ENCODE measurements at places on chromosomes 6 and 20.

DNA sequence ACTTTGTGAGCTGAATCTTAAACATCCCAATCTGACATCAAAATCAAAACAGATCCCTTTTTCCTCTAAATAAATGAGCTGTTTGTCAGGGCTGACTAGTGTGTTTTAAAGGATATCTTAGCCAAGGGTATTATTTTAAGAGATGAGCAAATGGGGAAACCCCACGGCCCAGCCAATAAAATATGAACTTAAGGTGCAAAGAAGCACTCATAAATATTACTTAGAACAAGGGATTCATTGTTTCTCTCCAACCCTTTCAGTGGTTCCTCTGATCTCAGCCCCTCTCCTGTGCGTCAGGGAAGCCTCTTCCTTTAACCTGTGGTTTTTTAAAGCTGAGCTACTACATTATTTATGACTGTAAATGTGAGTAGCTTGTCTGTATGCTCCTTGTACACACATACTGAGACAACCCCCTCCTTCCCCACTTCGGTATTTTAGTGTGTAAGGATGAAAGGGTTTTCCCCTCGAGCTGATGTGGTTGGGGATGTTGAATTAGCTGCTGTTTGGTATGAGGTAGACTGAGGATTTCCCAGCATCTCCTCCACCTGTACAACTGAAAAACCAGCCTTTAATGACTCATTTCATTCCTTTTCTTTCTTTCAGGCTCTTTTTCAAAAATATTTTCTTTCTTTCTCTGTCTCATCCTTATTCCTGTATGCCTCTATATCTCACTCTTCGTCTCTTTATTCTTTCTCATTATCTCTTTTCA is 6.5 kb downstream of the BMP5 start:
- DNase-seq, result no peak

DNA sequence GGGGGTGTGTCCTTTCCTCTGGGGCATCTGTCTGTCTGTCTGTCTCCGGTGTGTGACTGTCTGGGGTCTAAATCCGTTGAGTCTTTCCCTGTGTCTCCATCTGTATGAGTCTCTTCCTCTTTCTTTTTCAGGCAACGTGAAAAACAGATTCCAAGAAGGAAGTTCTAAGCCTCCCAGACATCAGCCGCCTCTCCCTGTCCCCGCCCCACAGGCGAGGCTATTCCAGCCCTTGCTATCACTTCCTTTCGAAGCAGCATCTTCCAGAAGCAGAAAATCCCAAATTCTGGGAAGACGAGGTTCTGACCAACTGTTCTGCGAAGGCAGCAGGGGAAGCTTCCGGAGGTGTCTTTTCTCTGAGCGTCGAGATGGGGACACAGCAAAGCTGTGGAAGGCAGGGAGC is 34.0 kb downstream of the PMEPA1 start:
- no peak for DNase-seq

DNA sequence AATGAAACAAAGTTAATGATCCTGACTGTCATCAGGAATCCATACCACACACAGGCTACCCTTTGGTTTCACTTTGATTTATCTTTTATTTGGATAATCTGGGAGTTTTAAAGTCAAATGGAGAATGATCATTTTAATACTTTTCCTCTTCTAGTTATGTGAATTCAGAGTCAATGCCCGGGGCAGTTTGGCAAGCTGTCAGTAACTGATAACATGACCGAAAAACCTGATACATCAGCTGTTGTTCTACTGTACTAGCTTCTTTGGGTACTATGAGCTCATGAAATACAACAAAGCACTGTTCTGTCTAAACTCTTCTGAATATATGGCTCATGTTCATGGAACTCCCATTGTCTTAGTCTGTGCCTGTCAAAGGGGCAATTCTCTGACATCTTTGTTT is 30.2 kb downstream of the KLHL31 start:
- no peak for DNase-seq

DNA sequence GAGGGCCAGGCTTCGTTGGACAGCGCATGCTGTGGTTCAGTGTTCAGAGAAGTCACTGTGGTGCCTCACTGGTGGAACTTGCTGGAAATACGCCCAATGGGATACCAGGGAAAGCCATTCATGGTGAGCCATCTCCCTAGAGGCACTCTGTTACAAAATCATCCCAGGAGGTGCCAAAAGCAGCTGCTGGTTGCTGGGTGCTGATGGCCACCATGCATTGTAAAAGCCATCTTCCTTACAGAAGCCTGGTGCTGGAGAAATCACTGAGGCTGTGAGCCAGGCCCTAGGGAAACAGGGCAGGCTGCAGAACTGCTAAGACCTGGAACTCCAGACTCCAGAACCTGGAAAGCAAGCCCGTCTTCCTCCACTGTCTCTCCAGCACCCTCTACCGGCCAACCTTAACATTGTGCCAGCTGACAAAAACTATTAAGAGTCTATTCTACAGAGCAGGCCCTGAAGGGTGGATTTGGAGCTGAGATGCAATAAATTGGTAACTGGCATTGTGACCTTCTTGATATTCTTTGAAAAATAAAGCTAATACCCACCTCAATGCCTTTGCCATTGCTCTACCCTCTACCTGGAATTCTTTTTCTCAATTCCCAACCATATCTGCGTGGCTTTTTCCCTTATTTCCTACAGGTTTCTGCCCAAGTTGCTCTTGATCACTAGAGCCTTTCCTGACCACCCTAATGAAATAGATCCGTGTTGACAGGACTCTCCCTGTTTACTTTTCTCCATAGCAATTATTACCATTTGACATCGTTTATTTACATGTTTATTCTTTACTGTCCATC is 18.5 kb downstream of the SNRPB start:
- no peak for DNase-seq

DNA sequence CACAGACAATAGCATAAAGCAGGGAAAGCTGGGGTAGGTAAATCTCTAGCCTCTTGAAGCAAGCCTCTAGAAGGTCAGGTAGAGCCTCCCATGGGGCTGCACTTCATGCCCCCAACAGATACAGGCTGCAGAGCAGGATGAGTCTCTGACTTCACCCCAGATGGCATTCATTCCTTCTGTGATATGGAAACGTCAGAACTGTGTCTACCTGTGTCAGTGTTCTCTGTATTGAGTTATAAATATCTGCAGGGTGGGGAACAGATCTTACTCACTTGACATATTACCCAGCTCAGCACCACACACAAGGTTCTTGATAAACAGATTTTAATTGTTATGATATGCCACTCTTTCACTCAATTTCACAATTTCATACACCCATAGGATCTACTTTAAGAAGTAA is 2.1 kb downstream of the LGSN start:
- DNase-seq, result no peak

GRCh38 chr6:38080889-38081288 is 261.4 kb downstream of the ZFAND3 start:
- no peak for DNase-seq

DNA sequence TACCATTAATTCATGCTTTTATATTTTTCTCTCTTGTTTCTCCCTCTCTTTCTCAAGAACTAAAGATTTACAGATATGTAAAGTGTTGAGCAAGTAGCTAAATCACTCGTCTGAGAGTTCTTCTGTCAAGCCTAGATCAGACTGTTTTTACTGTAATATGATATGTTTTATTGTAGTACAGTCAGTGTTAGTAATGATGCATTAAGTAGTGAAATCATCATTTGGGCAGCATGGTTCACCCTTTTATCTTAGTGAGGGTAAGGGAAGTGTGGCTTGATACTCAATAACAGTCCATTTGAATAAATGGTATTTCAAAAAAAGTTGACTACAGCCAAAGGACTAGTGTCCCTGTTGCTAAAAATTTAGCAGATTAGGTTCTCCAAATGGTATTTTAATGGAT is 9.2 kb downstream of the CYB5R4 start:
- peak; percentile 29 for DNase-seq

DNA sequence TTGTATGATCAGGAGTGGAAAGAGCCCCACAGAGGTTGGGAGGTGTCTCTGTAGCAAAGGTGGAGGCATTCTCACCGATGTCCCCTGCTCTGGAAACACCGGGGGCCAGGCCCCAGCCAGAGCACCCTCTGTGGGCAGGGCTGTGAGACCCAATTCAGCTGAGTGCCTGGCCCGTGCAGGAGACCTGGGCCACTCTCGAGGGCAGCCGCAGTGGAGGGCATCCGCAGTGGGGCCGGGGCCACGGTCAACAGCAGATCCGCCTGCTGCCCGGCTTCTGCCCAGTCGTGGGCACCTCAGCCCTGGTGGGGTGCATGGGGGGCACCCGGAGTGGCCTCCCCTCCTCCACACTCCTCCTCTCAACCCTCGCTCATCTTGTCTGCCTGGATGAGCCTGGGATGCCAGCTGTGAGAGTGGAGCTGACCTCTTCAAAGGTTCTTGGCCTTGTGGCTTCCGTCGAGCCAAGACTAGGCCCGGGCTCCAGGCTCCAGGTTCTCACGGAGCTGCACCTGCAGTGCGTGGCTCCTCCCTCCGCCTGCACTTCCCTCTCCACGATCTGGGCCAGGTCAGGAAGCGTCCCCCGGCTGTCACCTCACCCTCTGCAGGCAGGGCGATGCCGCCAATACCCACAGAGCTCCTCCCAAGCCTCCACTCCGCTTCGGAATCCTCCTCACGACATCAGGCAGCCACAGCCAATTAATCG is 134.8 kb downstream of the TAF4 start:
- no peak for DNase-seq

GRCh38 chr20:9565910-9566550 is 51.6 kb downstream of the LAMP5 start:
- no peak for DNase-seq

- no peak for DNase-seq
Measured at GRCh38 chr6:148455674-148456558, 113.3 kb downstream of the SASH1 start.

GRCh38 chr6:47743744-47744143 is 38.1 kb upstream of the OPN5 start:
- no peak for DNase-seq

GRCh38 chr20:63027221-63027921 is 20.6 kb upstream of the BHLHE23 start:
- DNase-seq, result no peak

- DNase-seq, result no peak
Measured at GRCh38 chr6:50837589-50838445, 19.1 kb downstream of the TFAP2B start.

DNA sequence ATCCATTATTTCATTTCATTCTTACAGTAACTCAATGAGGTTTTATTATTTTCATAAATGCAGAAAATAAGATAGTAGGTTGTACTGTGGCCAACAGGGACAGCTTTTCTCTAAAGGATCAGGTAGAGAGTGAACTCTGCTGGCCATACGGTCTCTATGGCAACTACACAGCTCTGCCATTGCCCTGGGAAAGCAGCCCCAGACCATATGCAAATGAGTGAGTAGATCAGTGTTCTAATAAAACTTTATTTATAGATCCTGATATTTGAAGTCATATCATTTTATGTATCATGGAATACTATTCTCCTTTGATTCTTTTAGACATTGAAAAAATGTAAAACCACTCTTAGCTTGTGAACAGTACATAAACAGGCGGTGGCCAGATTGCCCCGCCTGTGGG is 192.5 kb upstream of the RREB1 start:
- DNase-seq, result no peak

DNA sequence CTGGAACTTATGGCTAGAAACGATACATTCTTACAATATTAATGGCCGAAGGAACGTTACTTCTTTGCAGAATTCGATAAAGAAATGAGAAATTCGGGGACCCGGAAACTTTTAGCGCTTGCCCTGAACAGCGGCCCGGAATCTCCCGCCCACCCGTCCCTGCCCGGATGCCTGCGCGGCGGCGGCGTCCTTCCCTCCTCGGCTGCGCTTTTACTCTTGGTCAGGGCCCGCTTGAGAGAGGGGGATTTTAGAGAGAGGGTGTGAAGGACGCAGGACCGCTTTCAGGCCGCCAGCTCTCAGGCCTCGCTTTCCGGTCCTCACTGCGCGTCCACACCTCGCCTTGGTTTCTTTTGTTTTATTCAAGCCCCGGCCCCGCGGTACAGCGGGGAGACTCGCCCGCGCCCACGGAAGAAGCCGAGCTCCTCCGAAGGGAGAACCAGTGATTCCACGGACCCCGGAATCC is 243.7 kb downstream of the ARID1B start:
- no peak for DNase-seq

- no peak for DNase-seq
Measured at GRCh38 chr6:98974309-98974708, 26.6 kb upstream of the FBXL4 start.

DNA sequence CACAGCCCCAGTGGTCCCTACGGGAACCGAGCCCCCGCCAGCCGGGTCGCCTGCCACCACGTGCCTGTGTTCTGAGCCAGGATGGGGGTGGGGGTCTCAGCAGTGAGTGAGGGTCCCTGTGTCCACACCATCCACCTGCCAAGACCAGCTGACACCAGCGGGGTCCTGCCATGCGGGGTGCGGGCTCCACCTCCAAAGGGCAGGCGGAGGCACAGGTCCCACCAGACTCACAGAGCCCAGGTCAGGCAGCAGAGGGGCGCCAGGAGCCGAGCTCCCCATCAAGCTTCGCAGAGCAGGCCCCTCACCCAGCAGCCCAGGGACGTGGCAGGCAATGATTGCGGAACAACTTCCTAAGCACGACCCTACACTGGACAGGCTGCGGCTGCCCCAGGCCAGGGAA is 50.5 kb downstream of the KCNQ2 start:
- no peak for DNase-seq

GRCh38 chr6:46103441-46104115 is 26.2 kb upstream of the ENPP4 start:
- DNase-seq, result no peak

DNA sequence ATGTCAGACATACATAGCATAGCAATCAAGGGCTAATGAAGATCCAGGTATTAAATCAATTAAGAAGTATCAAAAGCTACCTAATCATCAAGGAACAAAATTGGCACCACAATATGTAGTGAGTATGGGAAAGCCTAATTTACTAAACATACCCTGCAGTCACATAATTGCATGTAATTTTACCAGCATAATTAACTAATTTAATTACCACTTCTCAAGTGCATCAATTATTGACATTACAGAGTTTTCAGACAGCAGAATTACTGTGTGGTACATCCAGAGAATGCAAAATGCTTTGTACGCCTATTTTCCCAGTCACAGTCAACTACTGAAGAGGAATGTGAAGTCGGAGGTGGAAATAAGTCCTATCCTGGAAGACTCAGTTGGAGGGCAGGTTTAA is 279.0 kb upstream of the ID4 start:
- DNase-seq, result no peak

DNA sequence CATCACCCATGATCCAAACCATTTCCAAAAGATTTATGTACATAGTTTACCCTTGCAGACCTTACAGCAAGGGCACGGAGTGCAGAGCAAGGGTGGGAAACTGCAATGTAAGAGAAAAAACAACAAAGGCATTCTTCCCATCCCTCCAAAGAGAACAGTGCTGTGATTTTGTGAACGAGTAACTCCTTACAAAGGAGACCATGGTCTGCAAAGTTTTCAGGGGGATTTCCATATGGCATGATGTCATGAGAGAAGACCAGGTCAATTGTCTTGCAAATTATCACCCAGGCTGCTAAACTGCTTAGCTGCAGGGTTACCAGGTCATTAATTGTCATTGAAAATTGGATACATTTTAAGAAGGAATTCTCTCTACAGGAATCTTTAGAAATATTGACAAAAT is 58.3 kb downstream of the LAMP5 start:
- no peak for DNase-seq
